ENCODE measurements at places on chromosomes 1 and 21. TPM values are rescaled to one million over a fixed set of nuclear protein-coding genes. Genes with fewer than 3 reads are reported as not detected.
A peak's percentile ranks its signal among the peaks of the same experiment; 100 is the strongest.

Gene SPRR2B
- not detected for total RNA-seq

Gene S100A9
- not detected for total RNA-seq

Gene SVBP
- total RNA-seq = 24.1 TPM

Gene SPRR1B
- total RNA-seq = not detected

Gene GNAT2
- not detected for total RNA-seq

Gene ANGPTL3
- not detected for total RNA-seq

Gene OR2L3
- total RNA-seq = not detected

Gene AGRN
- 75.6 TPM for total RNA-seq

Gene DCST2
- total RNA-seq = 0.23 TPM

Gene HTR1D
- total RNA-seq = 1.5 TPM

Gene NUDT4B
- total RNA-seq = not detected

Gene WDTC1
- 27.6 TPM for total RNA-seq

Gene FALEC
- total RNA-seq = not detected

Gene KAZN
- total RNA-seq = 2.9 TPM

Gene ALX3
- total RNA-seq = not detected

Gene FAM20B
- 36.2 TPM for total RNA-seq

Gene C1orf105
- total RNA-seq = not detected

Gene VCAM1
- 1.7 TPM for total RNA-seq

Gene LIPI
- total RNA-seq = not detected

DNA sequence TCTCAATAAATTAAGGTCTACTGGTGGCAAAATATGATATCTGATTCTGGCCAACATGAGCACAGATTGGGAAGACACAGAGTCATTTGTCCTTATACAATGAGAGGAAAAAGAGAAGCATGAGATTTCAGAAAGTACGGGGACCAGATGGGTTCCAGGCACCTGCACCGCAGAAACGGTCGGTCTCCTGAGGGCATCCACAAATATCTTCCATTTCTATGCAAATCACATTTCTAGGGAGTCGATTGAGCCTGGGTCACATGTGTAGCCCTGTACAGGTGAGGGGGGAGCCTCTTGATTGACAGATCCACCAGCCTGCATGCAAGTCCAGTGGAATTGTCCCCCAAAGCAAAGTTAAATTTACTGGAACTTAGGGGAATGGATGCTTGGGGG is 415.6 kb downstream of the NPHP4 start:
- DNase-seq = no peak

GRCh38 chr1:3614755-3615742 is 3.7 kb upstream of the MEGF6 start:
- DNase-seq = peak; percentile 34

- no peak for DNase-seq
Observed at GRCh38 chr1:2237773-2238172, 9.7 kb downstream of the SKI start.

- no peak for DNase-seq
Observed at GRCh38 chr1:224591326-224591725, 24.8 kb upstream of the CNIH3 start.

- DNase-seq = peak; percentile 57
Observed at GRCh38 chr1:88698140-88698539, 14.1 kb downstream of the PKN2 start.

- no peak for DNase-seq
Observed at GRCh38 chr1:178086766-178087165, 7.1 kb upstream of the RASAL2 start.

DNA sequence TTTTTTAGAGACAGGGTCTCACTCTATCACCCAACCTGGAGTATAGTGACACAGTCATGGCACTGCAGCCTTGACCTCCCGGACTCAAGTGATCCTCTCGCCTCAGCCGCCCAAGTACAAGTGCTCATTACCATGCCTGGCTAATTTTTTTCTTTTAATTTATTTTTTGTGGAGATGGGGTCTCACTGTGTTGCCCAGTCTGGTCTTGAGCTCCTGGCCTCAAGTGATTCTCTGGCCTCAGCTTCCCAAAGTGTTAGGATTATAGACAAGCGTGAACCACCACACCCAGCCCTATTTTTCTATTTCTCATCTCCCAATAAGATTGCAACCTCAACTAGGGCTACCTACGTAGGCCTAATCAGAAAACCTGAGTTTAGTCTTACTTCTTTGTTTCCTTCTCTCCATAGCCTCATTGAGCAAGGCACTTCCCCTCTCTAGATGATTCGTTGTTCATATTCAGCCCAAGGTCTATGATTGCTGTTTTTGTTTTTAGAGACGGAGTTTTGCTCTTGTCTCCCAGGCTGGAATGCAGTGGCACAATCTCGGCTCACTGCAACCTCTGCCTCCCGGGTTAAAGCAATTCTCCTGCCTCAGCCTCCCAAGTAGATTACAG is 1.1 kb upstream of the KPNA6 start:
- no peak for DNase-seq

GRCh38 chr21:46594276-46594675 is 10.6 kb downstream of the S100B start:
- DNase-seq = no peak

DNA sequence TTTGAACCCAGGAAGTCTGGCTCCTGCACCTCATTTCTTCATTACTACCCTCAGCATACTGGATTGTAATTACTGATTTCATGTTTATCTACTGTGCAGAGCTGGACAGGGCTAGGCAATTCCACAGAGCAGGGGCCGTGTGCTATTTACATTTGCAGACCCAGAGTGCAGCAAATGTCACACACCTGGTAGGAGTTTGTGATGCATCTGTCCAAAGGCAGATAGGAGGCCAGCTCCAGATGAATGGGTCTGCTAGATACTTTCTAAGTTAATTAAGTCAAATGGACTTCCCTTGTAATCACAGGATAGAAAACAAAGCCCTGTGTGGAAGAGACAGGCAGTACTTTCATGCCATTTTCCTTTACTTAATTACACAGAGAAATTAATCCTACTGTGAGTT is 46.2 kb downstream of the PGBD5 start:
- DNase-seq = no peak

DNA sequence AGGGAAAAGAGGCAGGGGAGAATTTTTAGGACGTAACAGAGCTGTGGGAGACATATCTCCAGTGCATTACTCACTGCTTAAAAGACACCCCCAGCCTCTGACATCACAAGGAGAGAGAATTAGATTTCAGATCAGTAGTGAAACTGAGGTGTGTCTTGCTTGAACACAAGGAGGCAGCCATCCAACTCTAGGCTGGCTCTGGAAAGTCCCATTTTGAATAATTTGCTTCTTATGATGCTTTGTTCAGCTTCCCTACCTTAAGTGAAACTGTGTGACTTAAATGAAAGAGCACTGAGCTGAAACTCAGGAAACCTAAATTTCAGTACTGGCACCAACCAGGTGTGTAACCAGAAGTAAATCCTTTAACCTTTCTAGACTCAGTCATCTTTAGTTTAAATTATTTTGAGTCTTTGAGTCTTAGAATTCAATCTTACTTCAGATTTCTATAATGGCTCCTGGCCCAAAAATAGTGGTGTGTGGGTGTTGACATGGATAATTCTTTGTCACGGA is 251.6 kb upstream of the SGIP1 start:
- peak; percentile 53 for DNase-seq

DNA sequence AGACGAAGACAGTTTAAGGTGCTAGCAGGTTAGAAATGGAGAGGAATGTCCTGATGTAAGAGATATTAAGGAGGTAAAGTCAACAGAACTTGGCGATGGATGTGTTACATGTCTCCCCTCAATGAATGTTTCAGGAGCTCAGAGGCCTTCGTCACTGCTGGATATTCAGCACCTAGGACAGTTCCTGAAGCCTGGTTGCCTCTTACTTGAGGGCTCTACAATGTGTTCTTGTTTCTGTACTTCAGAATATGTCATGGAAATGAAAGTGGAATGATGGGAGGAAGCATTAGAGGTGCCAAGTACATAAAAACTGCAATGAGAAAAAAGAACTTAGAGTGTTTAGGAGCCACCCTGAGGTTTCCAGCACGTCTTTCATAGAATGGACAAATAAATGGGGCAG is 17.7 kb downstream of the TNR start:
- DNase-seq = peak; percentile 54

- peak; percentile 12 for DNase-seq
Observed at GRCh38 chr1:56331892-56332567, 247.3 kb downstream of the PLPP3 start.

DNA sequence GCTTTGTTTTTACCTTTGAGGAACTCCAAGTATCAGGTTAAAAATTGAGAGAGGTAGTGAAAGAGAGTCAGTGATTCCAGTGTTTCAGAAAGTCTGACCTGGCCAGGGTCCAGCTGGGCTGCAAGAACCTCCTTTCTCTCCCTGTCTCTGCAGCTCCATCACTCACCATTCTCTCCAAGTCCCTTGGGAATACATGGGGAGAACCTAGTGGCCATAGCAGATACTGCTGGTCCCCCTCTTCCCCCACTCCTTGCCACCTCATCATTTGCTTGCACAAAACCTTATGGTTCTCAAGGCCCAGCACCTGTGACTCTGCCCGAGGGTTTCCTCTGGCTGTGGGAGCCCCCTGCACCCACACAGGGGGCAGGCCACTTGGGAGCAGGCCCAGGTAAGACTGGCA is 279.5 kb downstream of the KIF26B start:
- no peak for DNase-seq

- DNase-seq = no peak
Observed at GRCh38 chr1:217097819-217098218, 374.6 kb upstream of the ESRRG start.

- no peak for DNase-seq
Observed at GRCh38 chr1:206490771-206491405, 16.4 kb upstream of the RASSF5 start.

GRCh38 chr1:170407581-170407980 is 124.4 kb upstream of the GORAB start:
- DNase-seq = no peak

- DNase-seq = peak; percentile 66
Observed at GRCh38 chr1:81414488-81415015, 386.2 kb upstream of the ADGRL2 start.

DNA sequence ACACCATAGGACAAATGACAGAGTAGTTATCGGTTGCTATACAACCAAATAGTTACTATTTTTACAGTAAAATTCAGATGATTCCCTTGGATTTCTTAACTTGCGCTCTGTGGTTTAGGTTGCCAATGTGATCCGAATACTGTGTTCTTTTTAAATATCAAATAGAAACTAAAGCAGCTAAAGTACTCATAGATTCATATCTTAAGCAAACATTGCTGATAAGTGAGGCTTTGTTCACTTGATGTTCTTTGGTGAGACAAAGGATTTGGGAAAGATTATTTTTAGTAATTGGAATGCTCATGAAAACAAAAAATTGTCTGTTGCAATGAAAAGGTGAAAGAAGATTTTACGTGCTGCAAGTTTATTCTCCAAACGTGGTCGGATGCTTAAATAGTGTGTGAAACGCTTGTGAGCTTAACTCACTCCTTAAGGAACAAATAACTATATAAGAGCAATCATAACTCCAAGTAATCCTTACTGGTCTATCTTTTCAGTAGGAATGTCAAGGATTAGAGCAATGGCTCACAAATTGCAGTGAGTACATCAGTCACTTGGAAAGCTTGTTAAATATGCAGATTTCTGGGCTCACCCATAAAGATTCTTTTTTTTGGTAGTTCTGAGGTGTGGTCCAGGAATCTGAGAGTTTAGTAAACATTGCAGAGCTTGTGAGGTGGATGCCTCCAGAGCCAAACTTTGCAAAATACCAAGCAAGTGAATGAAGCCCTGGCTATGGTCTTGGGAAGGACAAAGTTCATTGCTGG is 31.8 kb upstream of the PDC start:
- DNase-seq = peak; percentile 59

DNA sequence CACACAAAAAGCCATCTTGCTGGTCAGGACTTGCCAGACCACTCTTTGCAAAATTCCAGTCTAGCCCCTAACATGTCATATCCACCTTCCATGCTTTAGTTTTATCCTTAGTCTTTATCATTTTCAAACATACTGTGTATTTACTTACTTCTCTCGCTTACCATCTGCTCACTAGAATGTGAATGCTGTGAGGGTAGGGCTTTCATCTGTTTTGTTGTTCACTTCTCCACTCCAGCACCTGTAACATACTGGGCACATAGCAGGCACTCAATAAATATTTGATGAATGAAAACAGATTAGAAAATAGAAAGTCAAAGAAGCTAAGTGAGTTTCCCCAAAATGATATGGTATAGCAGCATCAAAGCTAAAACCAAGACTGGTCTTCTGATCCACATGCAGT is 79.9 kb downstream of the OLFML2B start:
- DNase-seq = no peak

DNA sequence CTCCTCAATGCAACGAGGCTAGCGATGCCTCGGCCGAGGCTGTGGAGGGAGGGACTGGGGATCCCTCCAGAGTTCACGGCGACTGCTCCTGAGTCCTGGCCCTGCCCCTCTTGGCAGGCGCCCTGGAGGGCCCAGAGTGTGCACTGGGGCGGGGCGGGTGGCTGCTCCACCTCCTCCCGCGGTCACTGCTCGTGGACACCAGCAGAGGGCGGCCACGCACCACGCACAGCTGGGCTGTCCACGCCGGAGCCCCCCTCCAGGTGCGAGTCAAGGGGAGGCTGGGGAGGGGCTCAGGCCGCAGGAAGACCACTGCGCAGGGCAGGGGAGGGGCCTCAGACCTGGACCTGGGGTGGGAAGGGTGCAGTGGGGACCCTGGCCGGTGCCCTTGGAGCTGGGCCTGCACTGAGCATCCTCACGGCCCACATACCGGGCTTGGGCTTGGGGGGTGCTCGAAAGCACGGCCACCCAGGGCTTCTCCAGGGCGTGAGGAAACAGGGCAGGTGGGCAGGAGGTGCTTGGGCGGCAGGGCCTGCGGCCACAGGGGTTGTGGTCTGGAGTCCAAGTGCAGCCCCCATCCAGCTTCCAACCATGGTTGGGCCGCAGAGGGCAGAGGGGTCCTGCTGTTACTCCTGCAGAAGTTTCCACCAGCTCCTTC is 20.6 kb upstream of the TTC34 start:
- DNase-seq = no peak

DNA sequence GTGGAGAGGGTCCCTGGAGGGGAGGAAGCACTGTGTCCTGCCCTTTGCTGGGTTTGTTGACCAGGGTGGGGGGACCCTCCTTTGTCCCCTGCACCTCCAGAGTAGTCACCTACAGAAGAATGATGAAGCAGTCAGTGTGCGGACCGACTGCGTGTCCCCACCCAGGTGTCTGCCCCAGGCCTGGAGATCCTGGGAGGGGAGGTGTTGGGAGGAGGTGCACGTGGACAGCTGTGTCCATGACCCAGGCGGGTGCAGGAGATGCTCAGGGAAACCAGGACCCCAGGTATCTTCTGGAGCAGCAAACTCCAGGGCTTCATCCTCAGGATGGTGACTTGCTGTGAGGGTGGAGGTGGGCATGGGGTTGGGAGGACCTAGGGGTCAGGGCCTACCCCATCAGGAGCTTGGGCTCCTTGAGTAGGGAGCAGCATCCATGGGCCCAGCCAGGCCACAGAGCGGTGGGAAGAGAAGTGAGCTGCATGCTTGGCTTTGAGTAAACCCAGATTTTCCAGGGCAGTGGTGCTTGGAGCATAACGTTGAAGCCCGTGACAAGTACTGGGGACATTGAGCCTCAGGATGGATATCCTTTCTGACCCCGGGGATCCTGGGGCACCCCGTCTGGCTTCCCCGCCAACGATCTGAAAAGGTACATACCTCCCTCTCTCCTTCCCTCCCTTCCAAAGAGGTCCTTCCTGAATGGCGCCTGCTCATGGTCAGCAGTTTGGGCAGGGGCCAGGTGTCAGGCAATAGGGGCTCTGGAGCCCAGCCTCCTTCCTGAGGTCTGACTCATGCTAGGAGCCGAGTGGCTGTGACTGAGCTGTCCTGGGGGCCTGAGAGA is 13.7 kb downstream of the ACTRT2 start:
- no peak for DNase-seq
